ENCODE measurements at places on chromosomes 6 and 20.

- no peak for DNase-seq
These were observed 336.1 kb upstream of the CITED2 start for GRCh38 chr6:139710556-139710955.

DNA sequence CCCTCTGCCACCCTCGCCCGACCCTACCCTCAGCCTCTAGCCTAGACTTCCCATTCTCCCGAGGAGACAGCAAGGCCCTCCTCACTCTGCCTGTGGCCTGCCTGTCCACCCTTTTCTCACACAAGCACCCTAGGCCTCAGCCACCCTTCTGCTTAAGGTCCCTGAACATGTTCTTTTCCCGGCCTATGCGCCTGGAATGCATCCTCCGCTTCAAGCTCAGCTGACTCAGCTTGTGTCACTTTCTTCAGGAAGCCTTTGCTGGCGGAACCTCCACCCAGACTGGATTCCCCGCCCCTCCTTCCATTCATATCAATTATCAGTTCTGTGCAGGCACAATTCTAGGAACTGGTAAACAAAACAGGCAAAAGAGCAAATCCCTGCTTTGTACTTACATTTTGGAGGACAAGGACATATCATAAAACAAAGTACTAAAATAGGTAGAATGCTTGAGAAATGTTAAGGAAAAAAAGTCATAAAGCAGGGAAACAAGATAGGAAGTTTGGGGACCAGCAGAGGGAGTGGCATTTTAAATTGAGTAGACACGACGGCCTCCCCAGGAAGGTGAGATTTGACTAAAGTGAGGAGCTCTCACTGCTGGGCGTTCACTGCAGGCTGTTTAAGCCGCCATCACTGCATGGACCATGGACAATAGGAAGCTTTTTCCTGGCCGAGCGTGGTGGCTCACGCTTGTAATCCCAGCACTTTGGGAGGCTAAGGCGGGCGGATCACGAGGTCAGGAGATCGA, 17.9 kb upstream of the SNHG17 start:
- DNase-seq: no peak

DNA sequence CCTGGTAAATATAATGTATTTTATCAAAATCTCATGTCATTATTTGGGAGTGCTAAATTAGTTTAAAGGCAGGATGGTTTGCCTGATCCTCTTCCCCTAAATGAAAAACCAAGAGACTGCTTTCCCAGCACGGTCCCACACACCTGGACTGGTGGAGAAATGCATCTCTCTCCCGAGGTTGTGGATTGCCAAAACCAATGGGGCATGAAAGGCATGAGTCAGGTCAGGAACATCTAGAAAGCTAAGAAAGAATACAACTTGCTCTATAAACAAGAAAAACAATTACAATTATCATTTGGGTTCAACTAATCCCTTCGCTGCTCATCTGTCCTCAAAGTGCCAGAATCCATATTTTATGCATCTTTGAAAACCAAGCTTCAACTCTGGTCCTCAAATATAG, 308.3 kb upstream of the IRAK1BP1 start:
- no peak for DNase-seq

DNA sequence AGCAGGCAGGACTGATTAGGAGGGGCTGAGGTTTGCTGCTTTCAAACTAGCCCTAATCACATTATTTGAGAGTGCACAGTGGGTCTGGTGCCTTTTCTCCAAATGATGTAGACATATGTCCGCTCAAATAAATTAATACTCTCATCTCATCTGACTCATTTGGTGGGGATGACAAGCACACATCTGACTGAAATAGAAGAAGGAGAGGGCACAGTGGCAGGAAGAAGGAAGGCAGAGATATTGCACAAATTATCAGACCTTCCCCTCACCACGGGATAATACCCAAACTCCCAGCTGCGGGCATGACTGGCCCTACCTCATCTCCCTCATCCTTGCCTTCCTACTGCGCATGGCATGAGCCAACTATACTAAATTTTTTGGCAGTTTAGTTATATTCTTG, 33.9 kb upstream of the TNFRSF21 start:
- no peak for DNase-seq

- no peak for DNase-seq
These were observed 36.4 kb downstream of the RIPOR3 start for GRCh38 chr20:50654904-50655303.

DNA sequence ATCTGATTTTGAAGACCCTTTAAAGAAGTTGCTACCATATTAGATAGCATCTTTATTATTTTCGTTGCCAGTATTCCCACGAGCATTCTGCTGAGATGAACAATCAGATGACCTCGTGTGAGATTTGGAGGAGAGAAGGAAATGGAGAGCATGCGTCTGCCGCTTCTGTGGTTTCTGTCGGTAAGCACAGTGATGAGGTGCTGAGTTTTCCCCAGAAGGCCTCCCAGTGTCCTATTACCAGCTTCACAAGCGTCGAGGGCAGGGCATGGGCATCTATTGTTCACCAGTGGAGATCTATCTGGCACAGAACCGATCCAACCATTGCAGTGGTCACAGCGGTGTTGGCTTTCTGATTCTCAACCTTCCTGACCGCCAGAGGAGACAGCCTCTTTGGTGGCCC, 29.4 kb downstream of the TRAF3IP2 start:
- no peak for DNase-seq

DNA sequence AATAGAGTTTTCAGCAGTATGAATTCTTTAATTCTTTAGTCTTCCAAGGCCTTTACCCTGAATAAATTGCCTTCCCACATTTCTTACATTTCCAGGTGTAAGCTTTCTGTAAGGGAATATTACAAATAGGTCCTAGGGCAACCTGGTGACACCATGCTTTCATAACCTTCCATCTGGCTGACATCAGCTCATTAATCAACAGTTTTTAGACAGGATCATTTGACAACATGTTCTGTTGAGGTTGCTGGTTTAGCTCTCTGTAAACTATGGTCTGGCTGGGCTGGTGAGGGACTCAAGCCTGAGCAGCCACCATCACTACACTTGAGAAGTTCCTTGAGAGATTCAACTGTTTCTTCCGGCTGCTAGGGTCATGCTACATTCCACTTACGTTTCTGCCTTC, 19.2 kb downstream of the FAM229B start:
- DNase-seq: no peak

DNA sequence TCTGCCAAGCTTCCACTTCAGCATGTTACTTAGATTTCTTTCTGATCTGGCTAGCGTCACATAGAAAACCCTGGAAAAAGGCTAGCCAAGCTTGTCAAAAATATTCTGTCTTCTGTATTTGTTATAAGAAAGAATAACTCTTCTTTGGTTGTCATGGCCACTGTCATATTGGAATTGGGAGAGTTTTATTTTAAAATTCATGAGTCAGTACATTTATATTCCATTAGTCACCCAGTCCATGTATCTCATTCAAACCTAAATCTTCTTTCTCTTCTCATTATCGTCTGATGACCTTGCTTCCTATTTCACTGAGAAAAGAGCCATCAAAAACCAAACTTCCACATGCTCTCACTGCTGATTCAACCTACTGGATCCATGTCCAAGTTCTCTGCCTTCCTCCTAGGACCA, 65.7 kb downstream of the EPM2A start:
- DNase-seq: no peak

DNA sequence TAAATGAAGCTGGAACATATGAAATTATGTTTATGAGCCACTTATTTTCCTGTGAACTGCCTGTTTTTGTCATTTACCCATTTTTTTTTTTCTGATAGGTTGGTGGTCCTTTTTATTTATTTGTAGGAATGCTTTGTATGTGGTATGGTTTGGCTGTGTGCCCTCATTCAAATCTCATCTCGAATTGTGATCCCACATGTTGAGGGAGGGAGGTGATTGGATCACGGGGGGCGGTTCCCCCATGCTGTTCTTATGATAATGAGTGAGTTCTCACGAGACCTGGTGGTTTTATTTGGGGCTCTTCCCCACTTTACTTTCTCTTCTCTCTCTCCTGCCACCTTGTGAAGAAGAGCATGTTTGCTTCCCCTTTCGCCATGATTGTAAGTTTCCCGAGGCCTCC, 77.3 kb downstream of the CDH26 start:
- DNase-seq: no peak

GRCh38 chr6:43488667-43489276, 11.4 kb downstream of the TJAP1 start:
- DNase-seq: no peak

DNA sequence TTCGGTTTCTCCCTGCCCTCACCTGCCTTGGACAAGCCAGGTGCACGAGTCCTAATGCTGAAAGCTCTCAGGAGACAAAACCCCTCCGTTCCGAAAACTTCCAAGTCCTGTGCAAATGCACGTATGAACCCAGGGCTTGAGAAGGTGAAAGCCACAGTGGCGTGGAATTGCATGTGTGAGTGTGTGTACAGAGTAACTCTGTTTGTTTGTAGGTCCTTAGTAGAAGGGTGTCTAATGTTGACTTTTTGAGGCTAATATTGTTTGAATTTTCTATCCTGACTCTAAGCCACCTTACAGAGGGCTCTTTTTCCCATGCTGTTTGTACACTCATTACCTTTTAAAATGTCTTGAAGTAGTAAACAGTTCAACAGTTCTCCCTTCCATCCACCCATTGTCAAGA, 129.1 kb downstream of the FOXA2 start:
- DNase-seq: no peak

DNA sequence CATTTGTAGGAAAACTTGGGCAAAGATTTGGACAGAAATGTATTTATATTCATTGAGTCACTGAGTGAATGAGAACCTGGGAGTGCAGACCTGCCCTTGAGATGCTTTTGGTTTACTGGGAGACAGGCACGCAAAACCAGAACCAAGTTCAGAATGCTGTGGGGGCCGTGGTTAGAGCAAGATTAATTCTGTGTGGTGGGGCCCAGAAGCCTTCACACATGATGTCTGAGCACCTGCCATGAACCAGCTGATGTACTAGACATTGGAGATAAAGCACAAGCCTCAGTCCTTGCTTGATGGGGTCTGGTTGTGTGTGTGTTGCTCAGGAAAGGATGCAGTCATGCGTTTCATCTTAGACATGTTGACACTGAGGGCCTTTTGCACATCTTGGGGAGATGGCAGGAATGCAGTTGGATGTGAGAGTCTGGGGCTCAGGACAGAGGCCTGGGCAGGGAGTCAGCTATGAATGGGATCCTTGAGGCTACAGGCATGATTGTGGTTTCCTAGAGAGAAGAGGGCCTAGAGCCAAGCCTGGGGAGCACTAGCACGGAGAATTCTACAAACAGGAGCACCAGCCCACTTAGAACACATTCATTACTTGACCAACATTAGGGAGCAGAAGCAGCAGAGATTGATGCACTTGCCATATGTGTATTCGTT, 114.3 kb upstream of the TMEM181 start:
- DNase-seq: no peak

DNA sequence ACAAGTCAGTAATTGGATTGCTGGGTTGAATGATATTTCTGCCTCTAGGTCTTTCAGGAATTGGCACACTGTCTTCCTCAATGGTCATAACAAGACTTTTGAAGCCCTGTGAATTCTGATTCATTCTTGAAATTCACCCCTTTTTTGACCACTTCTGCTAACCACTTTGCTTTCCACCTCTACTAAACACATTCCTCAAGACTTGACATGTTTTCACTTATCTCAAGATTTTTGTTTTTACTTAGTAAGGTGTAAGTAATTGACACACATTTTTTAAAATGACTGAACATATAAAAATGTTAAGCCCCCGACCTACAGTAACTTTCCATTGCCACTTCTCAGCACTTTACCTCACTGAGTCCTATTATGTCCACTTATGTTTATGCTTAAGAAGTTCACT, 239.1 kb downstream of the GRM1 start:
- DNase-seq: no peak

GRCh38 chr6:33886673-33887144, 82.9 kb upstream of the MLN start:
- DNase-seq: peak; percentile 23

DNA sequence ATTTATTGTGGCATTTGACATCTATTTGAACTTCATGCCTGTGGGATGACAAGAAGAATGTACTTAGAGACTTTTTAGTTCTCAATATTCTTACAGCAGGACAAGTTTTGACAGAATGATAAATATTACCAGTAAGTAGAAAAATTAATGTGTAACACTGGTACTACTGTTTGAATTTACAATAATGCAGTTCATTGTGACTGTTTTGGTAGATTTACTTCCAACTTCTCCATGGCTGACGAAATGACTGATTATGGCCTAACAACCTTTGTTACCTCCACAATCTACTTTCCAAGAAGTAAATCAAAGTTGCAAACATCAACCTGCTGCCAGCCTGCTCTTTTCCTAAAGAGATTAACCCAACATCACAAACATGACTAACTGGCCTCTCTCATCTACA, 38.5 kb downstream of the PAK5 start:
- DNase-seq: no peak

DNA sequence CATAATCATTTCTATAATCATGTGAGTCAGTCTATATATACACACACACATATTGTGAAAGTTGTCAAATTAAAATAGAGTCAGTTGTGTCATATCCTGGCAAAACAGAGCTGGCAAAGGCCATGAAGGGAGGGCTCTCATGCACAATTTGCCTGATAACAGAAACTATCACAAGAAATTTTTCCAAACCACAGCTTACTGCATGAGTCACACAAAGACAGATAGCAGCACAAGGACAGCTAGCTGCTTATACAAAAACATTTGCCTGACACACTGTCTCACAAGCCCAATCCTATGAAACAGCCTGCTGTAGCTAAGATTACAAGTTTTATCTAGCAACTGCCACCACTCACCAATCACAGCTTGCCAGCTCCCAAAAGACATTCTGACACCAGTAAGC, 848.5 kb upstream of the MAN1A1 start:
- no peak for DNase-seq

- DNase-seq: no peak
These were observed 11.5 kb upstream of the GLP1R start for GRCh38 chr6:39037082-39037508.

DNA sequence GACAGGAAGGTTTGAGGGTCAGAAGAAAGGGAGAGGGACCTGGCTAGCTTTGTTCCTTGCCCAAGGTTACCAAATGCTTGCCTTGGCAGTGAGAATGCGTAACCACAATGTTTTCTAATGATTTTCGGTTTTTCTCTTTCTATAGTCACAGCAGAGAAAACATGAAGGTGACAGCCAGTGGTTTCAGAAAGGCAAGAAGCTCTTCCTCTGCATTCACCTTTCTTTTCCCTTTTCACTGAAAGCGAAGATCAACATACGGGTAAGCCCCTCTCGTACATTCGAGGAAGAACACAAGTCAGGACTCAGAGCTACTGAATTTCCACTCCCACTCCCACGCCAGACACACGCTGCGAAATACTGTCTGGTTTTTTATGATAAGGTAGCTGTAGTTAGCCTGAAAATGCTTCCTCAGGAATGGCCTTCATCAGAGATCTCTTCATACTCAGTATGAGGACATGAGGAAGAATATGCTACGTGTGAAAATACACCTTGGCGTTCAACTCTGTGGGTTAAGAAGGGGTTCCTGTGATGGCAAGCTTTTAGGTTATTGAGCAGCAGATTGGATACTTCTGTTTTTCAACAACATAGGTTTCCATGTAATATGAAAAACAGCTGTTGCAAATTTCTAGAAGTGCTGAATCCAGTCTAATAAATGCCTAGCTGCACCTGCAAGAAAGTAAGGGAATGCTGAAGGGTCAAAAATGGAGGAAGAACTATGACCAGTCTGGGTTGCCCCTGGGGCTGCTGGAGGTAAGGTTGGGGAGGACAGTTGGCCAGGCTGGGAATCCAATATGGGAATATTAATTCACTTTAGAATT, 7.4 kb upstream of the CD83 start:
- peak; percentile 45 for DNase-seq
